Kidney epithelial cell (primary cell): ENCODE measurements at places on chromosomes 4 and X.

GRCh38 chrX:118655561-118656246 lies 71.7 kb upstream of the IL13RA1 start:
- peak; percentile 1 for DNase-seq

- DNase-seq: no peak
Measured at GRCh38 chr4:40246938-40247337, 50.1 kb downstream of the RHOH start.

- no peak for DNase-seq
Measured at GRCh38 chrX:81231476-81231875, 29.6 kb downstream of the SH3BGRL start.

GRCh38 chr4:108766058-108766457 lies 3.2 kb upstream of the ETNPPL start:
- no peak for DNase-seq

DNA sequence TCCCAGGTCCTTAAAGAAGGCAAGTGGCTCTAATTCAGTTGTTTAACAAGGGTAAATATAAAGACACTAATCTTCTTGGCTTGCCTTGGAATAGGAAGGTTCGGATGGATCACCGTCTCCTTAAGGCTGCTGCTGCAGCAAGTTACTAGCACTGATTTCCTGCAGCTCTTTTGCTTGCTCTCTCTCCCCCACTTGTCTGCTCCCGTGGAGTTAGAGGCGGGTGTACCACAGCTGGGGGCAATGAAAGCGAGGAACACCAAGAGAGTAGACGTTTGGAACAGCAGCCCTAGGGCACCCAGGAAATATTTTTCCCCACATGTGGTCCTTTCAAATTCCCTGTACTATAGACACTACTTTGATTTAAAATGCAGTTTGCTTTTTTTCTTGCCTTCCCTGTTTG lies 202.2 kb downstream of the SH2D1A start:
- no peak for DNase-seq

DNA sequence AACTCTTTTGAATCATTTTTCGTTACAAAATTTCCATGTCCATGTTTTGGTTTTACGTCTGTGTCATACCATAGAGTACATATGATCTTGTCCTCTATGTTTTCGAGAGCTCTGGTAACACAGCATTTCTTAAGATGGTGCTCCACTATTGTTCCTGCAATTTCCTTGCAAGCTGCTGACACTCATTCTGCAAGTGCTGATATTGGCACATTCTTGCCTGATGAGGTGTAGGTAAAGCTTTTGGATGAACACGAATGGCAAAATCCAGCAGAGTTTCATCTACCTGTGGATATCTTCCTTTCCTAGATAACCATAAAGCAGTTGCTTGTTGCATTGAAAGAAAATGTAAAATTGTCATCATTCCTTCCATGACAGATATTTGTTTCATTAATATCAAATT lies 41.3 kb downstream of the MAGEB17 start:
- DNase-seq: no peak

- DNase-seq: no peak
Measured at GRCh38 chrX:73447311-73447794, 500 bp downstream of the CDX4 start.

DNA sequence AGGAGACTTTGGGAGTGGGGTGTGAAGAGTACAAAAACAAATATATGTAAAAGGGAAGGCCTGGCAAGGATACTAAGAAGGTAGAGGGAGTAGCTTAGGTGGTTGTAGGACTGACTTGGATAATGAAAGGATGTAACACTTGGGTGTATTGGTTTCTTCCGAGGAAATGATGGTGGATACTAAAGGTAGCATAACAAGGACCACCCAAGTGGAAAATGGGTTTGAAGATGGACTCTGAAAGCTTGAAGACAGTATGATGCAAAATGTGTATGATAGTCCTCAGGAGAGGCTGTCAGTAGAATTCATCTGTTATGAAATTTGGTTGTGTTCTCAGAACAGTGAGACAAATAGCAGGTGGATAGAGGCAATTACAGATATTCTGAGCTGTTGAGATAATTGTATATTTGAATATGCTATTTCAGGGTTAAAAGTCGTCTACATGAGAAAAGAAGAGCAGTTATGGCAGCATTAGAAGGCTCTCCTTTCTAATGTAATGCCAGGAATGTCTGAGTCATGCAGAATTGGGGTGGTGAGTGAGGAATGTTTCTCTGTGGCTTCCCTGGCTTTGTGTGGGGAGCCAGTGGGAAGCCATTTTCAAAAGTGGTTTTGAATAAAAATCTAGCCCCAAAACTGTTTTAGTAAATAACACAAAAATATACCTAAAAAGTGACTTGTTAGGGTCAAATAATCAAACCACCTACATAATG lies 75.6 kb downstream of the FHIP1A start:
- peak; percentile 63 for DNase-seq

- DNase-seq: peak; percentile 47
Measured at GRCh38 chrX:143472347-143472938, 44.8 kb downstream of the SPANXN3 start.

GRCh38 chr4:681736-682451 lies 7.1 kb downstream of the SLC49A3 start:
- no peak for DNase-seq

DNA sequence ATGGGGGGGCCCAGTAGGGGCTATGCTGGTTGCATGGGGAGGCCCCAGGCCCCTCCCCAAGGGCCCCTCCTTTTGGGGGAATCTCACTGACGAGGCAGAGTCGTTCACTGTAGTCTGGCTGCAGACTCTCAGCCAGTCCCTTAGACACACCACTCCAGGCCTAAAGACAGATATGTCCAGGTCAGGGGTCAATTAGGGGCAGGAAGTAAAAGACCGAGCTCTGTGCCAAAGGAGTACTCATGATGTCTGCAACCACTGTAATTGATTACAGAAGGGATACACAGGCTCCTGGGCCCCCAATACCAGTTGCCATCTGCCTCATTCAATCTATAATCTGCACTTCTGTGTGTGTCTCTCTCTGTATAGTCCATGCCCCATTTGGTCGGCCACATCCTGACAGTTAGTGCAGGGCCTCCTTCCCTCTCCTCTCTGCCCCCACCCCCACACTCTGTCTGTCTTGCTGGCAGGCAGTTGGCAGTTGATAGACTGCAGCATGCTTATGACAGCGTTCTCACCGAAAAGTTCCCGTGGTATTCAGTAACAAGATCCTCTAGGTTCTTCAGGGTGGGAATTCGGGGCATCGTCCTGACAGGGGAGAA lies 1.3 kb upstream of the CXorf65 start:
- no peak for DNase-seq

- DNase-seq: no peak
Measured at GRCh38 chrX:107823456-107823855, 2.2 kb upstream of the MID2 start.

DNA sequence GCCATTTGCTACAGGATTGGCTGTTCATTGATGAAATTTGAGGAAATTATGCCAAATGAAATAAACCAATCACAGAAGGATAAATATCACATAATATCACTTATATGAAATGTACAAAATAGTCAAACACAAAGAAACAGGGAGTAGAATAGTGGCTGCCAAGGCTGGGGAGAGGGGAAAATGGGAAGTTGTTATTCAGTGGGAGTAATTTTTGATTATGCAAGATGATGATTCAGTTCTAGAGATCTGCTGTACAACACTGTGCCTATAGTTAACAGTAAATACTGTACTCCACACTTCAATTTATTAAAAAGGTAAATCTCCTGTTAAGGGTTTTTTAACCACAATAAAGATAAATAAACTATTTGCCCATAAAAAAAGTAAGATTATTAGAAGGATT lies 101.1 kb downstream of the TMA16 start:
- no peak for DNase-seq

DNA sequence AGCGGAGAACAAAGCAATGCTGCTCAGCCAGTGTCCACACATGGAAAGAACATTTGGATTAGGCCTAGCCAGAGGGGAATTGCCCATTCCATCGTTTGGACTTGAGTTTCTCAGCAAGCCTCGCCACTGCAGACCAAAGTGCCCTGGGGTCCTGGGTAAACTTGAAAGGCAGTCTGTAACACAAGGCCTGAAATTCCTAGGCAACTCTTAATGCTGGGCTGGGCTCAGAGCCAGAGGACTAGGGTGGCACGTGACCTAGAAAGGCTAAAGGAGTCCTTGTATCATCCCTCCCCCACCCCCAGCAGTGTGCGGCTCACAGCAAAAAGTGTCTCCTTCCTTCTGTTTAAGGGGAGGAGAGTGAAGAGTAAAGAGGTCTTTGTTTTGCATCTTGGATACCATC lies 210.4 kb upstream of the ARX start:
- no peak for DNase-seq

DNA sequence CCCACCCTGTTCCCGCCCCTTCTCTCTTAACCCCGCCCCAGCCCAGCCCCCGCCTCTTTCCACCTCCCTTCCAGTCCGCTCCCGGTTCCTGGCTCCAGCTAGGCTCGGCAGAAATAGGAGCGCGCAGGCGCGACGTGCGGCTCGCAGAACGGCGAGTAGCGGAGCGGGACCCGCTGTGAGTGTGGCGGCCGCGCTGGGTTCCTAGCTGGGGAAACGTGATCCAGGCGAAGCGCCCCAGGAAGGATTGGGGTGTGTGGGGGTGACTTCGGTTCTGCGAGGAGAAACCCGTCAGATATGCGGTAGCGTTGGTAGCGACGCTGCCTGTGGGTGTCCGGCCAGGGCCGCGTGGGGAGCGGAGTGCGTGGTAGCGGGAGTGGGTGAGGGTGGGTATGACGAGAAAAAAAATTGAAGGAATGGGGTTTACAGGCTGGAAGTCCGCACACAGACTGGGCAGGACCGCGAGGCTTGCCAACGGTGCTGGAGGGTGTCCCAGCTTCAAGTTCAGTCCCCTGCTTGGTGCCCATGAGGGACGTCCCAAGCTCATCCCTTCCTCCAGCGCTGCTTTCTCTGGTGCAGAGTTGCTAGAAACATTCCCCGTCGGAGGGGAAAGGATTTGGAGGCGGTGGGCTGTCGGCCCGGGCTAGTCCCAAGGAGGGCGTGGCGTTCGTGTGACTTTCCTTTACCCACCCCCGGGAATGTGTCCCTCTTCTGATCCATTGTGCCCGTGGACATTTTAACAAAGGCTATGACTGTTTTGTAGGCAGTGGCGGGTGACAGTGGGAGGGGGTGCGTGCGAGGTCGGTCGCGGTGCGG lies at the start of gene PRRG1:
Gene PRRG1 (plus strand): TSS at position 144 of the 813 bp plus-strand sequence. CDS start 56,886 bp downstream, outside the sequence.
- DNase-seq: peak; percentile 37

DNA sequence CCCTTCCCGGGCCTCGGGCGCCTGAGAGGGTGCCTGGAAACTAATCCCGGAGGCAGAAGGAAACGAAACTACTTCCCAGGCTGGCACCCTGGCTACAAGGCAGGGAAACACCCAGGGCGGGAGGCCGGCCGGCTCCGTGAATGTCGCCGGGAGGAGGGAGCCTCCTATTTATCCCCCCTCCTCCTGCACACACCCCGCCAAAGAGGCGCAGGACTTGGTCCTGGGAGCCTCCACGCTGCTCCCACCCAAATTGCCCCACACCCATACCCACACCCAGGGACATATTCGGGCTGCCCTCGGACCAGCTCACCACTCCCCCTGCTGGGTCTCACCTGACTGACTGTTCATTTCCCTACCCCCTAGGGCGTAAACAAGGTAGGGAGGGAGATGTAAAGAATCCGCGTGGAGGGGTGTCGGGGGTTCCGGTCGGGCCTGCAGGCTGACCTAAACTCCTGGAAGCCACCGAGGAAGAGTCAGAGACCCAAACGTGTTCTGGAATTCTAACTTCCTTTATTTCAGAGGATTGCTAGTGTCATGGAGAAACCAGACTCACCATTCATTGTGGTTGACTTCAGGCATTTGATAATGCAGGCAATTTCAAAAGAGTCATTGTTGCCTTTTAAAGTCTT lies at the start of gene BTC:
Gene BTC (minus strand): TSS at position 142 of the 629 bp plus-strand sequence. CDS start 198 bp downstream, outside the sequence.
- no peak for DNase-seq

DNA sequence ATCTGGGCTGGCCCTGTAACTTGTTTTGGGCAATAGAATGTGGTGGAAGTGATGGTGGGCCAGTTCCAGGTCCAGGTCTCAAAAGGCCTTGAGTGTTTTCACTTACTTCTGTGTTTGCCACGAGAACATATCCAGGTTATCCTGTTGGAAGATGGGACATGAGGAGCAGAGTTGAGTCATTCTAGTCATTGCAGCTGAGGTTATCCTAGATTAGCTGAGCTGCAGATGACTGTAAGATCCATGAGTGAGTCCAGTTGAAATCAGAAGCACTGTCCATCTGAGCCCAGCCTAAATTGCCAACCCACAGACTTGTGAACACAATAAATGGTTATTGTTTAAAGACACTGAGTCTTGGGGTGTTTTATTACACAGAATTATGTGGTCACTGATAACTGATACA lies 45.3 kb upstream of the RPS6KA3 start:
- DNase-seq: no peak

GRCh38 chr4:87304745-87305432 lies 17.8 kb downstream of the HSD17B13 start:
- no peak for DNase-seq

DNA sequence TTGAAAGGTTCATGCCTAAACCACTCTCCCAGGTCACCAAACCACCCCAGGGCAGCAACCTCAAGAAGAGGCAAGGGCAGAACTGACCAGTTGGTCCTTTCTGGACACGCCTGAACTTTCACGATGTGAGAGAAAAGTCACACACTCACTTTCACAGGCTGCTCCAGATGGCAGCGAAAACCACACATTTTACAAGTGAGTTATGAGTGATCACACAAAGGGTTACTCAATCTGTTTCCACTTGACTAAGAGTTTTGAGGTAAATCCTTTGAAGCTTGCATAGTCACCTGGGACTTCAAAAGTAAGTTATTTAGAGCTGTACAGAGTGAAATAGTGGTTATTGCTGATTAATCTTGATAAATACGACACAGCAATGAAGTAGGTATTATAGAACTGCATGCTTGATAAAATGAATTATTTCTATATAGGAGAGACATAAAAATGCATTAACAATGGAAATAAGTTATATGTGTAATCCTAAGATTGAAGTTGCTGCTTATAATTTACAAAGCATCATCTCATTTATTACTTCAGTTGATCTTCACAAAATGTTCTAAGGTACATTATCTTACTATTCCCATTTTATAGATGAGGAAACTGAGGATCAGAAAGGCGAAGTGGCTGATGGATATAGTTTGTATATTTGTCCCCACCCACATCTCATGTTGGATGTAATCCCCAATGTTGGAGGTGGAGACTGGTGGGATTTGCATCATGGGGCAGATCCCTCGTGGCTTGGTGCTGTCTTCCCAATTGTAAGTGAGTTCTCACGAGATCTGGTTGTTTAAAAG lies 103.0 kb upstream of the KLF3 start:
- DNase-seq: peak; percentile 42

DNA sequence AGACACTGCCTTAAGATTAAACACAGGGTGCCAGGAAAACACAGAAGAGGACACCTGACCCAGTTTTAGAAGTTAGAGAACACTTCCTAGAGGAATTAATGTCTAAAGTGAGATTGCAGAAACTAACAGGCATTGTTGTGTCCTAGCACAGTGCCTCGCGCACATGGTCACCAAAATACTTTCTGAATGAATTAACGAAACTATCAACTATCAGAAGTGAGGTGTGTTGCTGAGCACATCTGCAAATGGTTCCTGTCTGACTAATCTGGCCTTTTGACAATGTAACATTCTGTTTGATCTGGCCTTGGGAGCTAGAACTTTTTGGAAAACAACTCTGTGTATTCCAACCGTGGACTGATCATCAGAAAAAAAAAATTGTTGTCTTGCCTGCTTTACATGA lies 556.8 kb upstream of the LCORL start:
- no peak for DNase-seq

- DNase-seq: no peak
Measured at GRCh38 chr4:76036855-76037254, 985 bp upstream of the CXCL11 start.
